ENCODE measurements at places on chromosomes 13 and 19.

DNA sequence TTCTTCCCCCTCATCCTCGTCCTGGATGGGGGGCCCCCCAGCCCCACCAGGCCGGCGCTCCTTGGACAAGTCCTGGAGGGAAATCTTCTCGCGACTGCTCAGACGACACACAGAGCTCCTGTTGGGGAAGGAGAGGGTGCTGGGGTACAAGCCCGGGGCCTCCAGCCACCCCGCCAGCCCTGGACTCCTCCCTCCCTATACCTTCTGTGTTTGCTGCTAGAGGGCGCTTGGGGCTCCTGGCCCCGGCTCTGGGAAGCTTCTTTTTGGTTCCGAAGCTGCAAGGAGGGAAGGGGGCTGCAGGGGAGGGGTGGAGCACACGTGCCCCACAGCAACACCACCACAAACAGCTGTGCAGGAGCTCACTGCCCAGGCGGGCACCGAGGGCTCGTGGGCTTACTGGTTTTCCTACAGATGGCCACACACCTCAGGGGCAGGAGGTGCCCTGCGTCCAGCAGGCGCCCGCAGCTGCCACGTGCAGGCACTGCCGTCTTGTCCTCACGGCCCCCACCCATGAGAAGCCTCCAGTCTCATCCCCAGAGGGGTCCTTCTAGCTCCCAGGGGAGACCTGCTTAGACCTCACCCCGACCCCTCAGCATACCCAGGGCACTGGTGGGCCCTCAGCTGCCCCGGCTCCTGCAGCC is 20.5 kb downstream of the EPS8L1 start:
- no peak for DNase-seq

- no peak for DNase-seq
Observed at GRCh38 chr13:25699056-25699455, 327.3 kb downstream of the ATP8A2 start.

DNA sequence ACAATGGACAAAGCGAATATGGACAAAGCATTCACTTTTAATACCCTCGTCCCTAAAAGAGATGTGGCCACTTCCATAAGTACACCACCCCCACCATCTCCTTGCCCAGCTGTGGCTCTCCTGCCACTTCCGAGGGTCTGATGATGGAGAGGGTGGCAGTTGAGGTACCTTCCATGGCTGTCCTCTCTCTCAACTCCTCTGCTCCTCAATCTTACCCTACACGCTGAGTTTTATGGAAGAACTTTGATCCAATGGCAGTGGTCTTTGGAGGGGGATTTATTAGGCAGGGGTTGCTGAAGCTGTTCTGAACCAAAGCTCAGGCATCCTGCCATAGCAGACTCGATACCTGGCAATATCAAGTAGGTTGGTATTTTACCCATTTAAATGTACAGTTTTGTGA is 413.0 kb downstream of the TSHZ3 start:
- no peak for DNase-seq

GRCh38 chr19:5563935-5564612 is 3.7 kb downstream of the TINCR start:
- no peak for DNase-seq

- no peak for DNase-seq
Observed at GRCh38 chr13:37978680-37979079, 109.1 kb upstream of the TRPC4 start.

DNA sequence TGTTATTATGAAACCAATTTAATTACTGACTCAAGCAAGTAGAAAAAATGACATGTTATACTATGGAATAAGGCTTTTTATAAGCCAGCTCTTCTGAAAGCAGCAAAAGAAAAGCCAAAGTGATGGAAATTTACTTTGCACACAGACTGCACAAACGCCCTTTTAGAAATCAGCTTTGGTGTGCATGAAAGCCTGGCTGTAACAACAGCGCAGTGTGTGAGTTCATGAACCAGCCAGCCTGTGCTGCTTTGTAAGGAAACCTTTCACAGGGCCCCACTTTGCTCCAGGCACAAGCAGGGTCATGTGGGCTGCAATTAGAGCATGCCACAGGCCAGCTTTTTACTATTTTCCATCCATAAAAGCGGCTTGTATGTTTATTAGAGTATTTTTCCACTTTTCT is 13.6 kb upstream of the IFT88 start:
- DNase-seq, result no peak

DNA sequence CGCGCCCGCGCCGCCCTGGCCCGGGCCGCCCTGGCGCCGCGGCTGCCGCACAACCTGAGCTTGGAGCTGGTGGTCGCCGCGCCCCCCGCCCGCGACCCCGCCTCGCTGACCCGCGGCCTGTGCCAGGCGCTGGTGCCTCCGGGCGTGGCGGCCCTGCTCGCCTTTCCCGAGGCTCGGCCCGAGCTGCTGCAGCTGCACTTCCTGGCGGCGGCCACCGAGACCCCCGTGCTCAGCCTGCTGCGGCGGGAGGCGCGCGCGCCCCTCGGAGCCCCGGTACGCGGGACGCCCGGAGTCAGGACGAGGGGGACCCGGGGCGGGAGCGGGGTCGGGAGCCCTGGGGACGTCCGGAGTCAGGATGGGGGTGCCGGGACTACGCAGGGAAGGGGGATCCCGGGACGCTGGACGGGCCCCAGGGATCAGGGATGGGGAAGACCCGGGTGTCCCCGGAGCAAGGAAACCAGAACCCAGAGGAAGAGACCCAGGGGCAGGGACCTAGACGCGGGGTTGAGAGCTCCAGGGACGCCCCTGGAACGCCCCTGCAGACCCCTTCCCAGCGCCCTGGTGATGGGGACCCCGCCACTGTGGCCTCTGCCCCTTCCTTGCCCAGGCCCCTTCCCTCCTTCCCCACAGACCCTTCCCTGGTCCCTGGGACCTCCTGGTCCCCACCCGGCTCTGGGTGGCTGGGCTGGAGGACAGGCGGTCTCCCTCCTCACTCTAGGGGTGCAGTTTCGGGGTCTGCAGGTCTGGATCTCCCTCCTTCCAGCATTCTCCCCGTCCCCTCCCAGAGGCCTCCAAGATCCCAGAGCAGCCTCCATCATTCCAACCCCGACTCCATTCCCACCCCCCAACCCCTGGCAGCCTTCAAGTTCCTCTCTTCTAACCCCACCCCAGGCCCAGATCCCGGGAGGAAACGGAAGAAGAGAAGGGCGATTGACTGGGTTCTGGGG is 645 bp downstream of the GRIN3B start:
- DNase-seq, result no peak

All from dermis microvascular lymphatic vessel endothelial cell (primary cell).